Hypothalamus (tissue), 51 donors: ENCODE measurements at places on chromosomes 2 and 18.

DNA sequence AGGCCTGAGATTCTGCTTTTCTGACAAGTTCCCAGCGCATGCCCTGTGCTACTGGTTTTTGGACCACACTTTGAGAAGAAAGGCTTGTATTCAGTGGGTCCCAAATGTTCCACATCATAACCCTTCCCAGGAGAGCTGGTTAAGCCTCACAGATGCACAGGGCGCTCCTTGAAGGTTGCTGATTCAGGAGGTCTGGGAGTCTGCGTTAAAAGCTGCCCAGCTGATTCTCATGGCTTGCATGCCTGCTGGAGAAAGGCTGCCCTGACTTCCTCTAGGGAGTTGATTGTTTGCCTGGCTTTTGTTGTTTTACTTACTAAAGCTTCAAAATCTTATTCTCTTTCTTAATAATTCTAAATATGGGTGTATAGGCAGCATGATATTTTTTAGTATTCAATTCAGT is 20.7 kb downstream of the CRYGD start:
- DNase-seq, result no peak

DNA sequence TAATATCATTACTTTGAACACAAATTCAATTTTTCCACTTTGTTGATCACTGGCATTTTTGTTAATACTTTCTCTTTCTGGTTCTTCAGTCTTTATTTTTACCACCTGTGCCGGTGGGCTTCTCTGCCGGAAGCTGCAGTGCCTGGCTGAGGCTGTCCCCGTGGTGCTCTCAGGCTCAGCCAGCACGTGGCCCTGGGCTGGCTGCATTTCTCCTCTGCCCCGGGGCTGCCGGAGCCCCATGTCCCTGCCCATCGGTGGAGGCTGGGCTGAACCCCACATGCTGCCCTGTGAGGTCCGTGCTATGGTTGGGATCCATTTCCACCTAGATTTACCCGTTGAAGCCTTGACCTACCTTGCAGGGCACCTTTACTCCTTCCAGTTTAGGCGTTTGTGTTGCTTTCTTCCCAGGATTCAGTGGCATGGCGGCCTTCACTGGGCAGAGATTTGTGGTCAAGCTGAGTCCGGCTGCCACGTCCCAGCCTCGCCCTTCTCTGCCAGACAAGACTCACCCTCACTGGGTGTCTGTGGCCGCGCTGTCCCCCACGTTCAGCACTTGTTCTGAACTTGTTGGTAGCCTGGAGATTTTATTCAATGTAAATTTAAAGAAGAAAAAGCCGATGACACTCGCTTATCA is 12.8 kb upstream of the TMEM18 start:
- DNase-seq, result no peak

GRCh38 chr2:9251154-9252001 is 44.8 kb downstream of the ASAP2 start:
- DNase-seq, result no peak

DNA sequence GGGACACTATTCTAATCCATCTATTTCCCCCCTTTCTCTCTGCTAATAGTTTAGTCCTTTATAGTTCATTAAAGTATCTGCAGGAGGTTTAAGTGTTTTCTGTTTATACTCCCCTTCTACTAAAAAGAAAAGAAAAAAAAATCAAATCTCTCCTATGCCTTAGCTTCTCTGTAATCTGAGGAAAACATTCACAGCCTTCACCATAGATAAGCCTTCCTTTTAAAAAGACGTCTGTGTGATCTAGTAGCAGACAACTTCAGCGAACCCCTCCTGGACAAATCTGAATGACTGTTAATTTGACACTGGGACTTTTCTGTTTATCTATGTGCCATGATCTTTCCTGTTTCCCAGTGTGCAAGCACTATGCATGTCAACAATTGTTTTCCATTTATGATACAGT is 70.4 kb upstream of the CDH19 start:
- DNase-seq, result no peak

DNA sequence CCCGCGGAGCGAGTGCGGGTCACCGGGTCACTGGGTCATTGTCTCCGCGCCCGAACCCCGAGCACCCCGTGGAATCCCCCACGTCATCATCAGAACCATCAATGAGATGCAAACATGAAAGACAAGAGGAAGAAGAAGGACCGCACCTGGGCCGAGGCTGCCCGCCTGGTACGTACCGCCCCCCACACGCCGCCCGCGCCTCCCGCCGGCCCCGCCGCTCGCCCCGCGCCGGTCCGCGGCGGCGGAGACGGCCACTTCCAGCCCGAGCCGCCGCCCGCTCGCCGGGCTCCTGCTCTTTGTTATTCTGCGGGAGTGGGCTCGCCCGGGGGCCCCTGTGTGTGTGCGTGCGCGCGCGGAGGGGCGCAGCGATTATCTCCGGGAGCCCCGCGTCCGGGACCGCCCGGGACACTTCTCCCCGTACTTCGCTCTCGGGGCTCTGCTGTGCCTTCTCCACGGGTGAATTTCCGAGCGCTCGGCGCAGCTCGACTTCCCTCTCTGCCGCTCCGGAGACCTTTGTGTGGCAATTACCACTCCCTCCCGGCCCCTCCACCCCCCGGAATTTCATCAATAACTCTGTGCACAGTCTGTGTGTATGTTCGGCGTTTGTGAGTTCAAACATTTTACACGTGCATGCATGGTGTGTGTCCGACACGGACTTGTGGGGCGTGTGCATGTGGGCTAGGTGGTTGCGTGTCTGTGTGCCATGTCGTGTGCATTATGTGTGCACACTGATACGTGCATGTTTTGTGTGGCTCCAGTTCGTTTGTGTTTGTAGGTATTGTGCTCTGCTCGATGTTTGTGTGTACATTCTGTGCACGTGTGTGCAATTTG is 714 bp downstream of the ASXL3 start:
- DNase-seq, result peak; percentile 40

- no peak for DNase-seq
These were observed 104.6 kb downstream of the ACKR3 start for GRCh38 chr2:236674238-236674637.

GRCh38 chr2:12070581-12070980 is 324.1 kb downstream of the LPIN1 start:
- no peak for DNase-seq

DNA sequence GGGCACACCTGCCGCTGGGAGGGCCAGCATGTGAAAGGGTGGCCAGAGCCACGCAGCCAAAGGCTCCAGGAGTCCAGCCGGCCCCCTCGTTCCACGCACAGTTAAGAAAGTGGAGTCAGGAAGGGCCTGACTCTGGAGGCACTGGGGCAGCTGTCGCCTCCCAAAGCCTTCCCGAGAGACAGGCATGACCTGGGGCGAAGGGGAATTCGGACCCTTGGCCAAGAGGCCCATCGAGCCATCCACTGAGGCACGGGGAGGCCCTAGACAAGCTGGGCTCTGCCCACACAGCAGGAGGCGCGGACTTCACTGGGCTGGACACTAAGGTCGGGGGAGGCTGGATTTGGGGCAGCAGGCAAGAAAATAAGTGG is 38.5 kb upstream of the SNED1 start:
- no peak for DNase-seq

- DNase-seq, result no peak
These were observed 88.3 kb downstream of the KCNS3 start for GRCh38 chr2:17966798-17967197.

DNA sequence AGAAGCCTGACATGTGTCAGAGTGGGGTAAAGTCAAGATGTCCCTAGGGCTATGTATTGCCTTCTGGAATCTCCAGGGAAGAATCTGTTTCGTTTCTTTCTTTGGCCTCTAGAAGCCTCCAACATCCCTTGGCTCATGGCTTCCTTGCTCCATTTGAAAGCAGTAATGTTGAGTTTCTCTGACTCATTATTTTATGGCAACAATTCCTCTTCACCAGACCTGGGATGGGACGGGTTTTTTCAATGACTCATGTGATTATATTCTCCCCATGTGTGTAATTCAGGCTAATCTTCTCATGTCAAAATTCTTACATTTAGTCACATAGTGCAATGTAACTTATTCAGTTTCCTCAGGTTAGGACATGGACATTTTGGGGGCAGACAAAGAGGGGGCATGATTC is 1038.6 kb downstream of the CBLN2 start:
- no peak for DNase-seq

DNA sequence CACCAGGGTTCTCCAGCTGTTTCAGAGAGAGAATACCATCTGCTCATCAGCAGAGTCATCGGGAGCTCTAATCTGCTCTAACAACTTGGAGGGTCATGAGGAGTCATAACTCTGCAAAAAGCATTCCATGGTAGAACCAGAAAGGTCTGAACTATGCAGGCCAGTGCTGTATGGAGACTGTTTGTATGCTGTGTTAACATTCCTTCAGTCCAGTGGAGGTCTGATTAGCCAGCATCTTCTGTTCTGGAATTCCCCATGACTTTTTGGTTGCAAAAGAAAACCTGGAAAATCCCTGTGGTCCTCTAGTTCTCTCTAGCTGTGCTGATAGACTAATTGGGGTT is 9.4 kb upstream of the ITGB6 start:
- DNase-seq, result no peak

DNA sequence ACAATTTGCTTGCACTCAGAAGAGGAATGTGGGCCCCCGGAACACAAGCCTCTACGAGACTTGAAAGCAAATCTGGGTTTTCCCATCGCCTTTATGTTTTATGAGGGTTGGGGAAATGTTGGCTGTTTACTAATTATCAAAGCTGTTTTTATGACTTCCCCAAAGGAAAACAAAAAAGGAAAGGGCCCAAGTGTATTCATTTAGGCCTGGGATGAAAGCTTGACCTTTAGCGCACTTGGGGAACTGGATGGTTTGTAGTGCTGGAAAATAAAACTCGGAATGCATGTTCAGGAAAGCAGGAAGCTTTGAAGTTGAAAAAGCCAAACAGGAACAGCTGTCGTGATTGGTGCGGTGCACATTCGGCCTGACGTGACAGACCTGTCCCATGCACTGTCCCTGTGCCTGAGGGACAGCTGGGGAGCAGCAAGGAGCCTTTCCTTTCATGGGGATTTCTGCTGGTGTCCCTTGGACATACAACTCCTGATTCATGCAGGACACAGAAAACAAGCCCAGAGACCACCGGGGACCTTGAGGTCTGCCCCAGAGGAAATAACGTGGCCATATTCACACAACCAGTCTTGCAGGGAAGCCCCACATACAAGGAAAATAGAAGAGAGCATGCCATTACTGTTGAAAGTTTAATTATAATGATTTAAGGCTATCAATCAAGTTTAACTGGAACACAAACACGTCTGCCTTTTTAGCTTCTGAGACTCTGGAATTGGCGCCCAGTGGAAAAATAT is 169.7 kb upstream of the APCDD1 start:
- DNase-seq, result no peak

GRCh38 chr2:181686576-181687185 is 6.4 kb upstream of the NEUROD1 start:
- no peak for DNase-seq

DNA sequence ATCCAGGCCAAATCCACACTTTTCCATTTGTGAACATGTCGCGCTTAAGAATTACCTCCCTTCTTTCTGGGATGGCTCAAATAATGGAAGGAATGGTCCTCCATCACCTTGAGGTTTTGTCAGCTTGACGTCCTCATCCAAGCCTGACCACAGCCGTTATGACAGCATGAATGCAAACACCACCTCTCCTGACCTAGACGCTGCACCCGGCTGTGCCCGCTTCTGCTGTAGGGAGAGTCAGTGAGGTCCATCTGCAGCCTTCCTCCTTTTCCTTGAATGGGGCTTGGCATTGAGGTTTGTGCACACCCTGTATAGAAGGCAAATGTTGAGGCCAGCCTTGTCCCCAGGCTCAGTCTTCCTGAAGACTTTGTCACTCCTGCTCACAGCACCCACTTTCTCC is 85.5 kb downstream of the TGOLN2 start:
- DNase-seq, result no peak

GRCh38 chr2:238428866-238429265 is 2.1 kb downstream of the ASB1 start:
- DNase-seq, result no peak

GRCh38 chr18:45761512-45762114 is 37.6 kb downstream of the SLC14A1 start:
- DNase-seq, result no peak

DNA sequence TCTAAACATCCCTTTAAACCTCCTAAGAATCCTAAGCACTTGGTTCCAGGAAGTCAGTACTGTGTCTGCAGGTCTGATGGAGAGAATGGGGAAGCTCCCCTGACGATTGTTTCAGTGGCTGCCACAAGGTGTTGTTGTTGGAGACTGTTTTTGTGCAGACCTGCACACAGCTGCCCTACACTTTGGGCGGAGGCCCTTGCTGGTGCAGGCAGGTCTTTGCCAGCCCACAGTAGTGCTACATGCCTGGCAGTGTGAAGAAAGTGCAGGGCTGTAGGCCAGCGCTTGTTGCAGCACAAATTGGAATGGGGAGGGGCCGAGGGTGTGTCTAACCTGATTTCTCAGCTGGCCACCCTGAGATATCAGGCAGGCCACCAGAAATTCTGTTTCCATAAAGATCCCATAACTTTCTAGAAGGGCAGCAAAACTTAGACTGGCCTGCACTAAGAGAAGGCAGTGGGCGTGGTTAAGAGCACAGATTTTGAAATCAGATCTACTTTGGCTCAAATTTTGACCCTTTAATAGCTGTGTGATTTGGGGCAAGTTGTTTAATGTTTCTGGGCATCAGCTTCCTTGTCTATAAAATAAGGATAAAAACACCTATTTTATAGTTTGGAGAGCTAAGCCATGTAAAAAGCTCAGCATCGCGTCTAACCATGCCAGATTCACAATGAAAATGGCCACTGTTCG is 83.7 kb upstream of the SLC1A4 start:
- no peak for DNase-seq

DNA sequence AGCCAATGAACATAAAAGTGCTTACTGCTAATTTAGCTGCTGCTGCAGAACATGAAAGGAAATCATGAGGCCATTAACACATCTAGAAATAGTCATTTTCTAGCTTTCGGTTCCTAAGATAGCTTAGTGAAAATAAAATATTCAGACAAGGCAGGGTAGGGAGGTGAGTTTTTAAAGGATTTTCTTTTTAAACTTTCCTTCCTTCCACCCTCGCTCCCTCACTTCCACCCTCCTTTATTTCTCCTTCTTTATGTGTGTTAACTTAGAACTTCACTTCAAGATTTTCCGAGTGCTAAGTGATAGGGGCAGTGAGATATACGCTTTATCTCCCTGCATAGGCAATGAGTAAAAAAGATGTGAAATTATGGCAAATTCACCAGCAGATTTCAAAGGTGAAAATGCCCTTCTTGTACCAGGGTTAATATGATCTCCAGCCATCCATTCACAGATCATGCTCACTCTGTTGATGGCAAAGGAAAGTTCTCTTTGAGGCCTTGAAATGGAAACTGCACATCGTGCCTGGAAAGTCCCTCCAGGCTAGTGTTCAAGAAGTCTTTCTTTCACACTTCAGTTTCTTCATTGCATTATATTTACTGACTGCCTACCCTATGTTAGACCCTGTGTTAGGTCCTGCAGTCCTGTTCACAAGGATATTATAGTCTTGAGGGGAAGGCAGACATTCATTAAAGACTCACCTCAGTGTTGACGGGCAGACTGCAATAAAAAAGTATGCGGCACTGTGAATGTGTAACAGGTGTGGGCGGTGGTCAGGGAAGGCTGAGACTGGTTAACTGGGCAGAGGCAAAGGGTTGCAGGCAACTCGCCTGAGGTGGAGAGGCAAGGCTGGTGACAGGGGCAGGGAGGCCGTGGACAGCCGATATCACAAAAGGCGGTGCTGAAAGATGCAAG is 200.8 kb downstream of the PLCL1 start:
- no peak for DNase-seq

DNA sequence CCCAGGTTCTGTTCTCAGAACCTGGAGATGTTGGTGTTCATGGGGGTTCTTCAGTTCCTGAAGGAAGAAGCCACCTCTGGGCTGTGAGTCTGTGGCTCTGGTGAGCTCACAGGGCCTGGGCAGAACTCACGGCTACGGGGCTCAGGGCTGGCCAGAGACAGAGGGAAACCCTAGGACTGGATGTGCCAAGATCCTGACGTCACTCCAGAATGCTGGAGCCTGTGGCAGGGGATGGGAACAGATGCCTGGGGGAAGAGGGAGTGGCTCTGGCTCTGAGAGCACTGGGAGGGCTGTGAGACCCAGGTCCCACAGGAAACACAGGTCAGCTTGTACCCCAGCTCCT is at the start of gene OTOF:
Gene OTOF (minus strand): TSS at position 214 of the 343 bp plus-strand sequence.
- DNase-seq, result no peak
